Stimulated activated CD8-positive, alpha-beta memory T cell treated with anti-CD3 and anti-CD28 coated beads, Interleukin-2, amount 100 ng/mL, for 48 hours (primary cell): ENCODE measurements at places on chromosomes 12 and 14.

- DNase-seq, result no peak
Observed at GRCh38 chr12:54443446-54443845, 24.4 kb upstream of the ITGA5 start.

DNA sequence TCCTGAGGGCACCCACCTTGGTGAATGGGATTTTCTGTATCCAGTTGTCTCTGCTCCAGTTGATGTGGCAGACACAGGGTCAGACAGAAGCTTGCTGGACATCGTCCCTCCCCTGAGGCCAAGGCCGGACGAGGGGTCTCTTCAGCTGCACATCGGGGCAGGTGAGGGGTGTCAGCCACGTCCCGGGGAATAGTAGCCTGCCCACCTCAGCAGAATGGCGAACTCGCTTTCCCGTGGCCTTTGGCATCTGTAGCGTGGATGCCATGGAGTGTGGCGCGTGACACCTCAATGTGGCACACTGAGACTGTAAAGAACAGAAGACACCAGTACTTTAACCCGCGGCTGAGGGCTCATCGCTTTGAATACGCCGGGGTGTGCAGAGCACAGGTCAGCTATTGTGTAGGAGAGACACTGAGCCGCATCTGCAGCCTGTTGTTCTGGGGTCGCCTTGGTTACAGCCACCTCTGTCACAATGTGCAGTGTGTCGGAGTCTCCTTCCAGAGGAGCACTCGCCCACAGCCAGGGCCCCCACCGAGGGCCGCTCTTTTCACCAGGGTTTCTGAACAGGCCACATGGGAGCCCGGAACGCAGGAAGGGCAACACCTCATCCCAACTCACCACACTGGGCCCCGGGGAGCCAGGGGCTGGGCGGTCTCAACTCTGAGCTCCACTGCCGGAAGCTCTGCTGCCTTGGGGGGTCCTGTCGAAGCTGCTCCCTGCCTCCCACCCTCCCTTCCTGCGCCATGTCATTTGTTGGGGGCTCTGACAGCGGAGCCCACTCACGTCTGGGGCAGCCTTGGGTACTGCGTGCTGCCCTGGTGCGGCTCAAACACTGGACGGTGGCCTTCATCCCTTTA, 77.0 kb downstream of the ADGRD1 start:
- DNase-seq, result no peak

DNA sequence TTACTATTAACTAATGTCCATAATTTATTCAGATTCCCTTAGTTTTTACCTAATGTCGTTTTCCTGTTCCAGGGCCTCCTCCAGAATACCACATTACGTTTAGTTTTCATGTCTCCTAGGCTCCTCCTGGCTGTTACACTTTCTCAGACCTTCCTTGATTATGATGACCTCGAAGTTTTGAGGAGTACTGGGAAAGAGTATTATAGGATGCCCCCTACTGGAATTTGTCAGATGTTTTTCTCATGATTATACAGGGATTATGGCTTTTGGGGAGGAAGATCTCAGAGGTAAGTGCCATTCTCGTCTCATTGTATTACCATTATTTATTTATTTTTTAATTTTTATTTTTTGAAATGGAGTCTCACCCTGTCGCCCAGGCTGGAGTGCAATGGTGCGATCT, 17.7 kb upstream of the C1S start:
- no peak for DNase-seq

DNA sequence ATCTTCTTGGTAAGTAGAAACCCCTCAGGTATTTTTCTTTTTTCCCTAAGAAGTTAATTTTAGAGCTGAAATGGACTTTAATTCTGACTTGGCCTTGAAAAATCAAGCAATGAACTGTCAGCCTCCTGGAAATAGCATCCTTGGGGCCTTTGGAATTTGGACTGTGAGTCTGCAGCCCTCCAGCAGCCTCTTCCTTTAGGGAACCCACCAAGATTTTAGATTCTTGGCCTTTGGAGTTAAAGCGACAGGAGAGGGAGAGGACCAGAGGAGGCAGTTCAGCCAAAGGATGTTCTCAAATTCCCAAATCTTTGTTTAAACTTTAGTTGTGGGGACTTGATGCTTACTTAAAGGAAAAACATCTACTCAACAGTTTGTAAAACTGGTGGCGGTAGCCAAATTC, 288.6 kb downstream of the AACS start:
- DNase-seq, result no peak

DNA sequence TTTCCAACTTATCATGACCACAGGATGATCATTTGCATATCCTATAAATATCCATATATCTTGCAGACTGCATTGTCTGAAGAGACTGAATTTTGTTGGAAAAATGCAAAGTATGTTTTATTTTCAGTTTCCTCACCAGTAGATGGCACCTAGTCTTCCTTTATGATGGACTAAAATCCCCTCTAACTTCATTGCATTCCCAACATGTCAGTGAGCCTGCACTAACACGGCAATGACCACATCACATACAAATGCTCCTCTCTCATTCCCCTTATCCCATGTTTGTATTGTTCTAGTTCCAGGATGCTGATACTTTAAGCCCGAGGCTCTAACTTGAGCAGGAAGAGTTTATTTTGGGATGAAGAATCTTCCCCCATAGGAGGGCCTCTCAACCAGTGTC, 24.7 kb upstream of the MYBPC1 start:
- DNase-seq, result no peak

GRCh38 chr14:21668377-21668776, 5.2 kb downstream of the OR4E1 start:
- no peak for DNase-seq

GRCh38 chr12:99427104-99427503, 220.4 kb upstream of the GARIN6 start:
- DNase-seq, result no peak

DNA sequence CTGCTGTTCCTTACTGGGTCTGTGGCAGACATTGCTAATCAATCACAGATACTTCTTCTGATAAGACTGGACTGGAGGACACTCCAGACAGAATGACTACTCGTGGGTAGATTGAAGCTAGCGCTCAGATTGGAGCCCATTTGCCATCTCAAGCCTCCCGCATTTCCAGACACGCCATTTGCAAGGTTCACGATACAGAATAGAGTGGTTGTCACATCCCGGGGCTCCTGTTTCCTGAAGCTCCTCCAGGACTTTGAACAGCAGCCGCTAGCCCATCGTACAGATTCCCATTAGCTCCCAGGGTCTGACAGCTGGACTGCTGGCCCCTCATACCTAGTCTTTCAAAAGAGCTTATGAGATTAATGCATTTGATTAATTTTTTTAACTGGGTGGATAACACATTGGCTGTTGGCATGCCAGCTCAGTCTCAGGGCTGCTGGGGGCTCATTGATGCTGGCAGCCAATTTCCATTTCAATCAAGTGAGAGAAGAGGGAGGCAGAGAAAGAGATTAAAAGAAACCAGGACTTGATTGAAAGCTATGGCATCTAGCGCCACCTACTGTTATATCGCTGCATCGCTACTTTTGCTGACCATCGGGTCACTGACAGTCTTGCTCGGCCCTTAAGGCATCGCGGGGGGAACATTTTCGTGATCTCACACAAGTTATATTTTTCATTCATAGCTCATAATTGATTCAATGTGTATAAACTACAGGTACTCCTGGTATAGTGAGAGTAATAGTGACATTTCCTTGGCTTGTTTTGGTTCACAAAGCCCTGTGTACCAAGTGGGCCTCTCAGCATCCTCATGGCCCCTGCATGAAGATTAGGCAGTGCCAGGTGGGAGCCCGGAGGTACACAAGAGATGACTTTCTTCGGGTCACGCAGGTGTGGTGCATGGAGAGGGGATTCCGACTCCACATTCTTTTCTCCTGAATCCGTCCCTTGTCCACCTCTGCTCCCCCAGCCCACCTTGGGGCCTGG, 78.6 kb downstream of the CCDC60 start:
- DNase-seq, result peak; percentile 21

- peak; percentile 44 for DNase-seq
Observed at GRCh38 chr12:101773650-101774162, 34.4 kb upstream of the SYCP3 start.

DNA sequence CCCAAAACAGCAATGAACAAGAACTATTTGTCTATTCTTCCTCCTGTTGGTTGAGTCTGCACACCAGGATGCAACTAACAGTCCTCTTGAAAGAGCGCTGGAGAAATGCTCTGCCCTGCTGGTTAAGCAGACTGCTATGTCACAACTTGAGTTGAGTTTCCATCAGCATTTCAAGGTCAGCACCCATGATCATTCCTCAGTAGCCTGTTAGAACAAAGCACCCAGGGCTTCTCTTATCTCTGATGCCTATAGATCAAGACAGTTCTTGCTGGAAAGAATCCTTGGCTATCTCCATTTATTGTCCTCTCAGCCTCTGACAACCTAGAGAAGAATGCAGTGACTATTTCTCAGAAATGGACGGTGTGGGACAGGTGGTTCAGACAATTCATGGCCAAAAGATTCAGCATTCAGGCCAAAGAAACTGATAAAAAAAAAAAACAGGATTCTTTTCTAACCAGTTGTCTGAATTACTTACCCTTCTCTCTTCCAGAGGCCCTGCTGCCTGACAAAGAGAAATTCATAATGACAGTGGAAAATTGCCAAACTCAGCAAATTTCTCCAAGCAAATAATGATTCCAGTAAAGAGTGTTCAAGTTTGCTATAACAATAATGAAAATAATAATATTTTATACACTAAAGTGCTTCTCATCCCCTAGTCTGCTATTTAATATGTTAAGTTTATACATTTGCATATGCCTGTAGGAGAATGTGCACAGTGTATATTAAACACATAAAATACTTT, 306.7 kb downstream of the EMP1 start:
- DNase-seq, result no peak

DNA sequence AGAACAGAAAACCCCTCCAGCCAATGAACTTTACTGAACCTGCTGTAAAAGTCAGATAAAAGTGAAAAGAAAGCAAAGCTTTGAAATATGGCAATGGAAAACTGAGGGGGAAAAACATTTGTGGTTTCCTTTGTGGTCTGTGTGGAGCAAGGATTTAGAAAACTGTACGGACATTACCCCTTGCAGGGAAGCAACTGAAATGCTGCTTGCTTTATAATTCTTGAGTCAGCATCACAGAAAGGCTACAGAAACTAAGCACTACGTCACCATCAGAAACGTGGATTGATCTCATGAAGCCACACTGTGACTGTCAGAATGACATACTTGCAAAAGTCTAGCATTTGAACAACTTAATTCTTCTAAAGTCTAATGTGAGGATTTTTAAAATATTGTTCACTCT, 2.4 kb upstream of the KCNC2 start:
- DNase-seq, result no peak

DNA sequence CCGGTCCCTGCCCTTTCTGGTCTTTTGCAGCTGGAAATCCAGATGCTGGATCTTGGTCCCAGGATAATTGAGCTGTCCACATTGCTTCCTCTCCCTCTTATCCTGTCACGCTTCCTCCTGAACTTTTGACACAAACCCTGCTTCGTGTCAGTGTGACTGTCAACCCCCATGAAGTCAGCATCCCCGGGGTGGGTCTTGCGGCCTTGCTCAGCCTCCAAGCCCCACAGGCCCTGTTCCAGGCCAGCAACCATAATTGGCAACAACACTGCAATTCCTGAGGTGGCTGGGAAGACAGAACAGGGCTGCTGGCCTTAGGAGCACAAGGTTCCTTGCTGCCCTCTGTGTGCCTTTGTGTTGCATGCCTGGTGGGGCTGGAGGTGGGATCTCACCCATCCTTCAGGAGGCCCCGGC, 74.9 kb downstream of the NTF3 start:
- no peak for DNase-seq

- DNase-seq, result no peak
Observed at GRCh38 chr12:56315249-56315621, 553 bp downstream of the CNPY2 start.

GRCh38 chr12:3685830-3686229, 67.1 kb downstream of the CRACR2A start:
- no peak for DNase-seq

DNA sequence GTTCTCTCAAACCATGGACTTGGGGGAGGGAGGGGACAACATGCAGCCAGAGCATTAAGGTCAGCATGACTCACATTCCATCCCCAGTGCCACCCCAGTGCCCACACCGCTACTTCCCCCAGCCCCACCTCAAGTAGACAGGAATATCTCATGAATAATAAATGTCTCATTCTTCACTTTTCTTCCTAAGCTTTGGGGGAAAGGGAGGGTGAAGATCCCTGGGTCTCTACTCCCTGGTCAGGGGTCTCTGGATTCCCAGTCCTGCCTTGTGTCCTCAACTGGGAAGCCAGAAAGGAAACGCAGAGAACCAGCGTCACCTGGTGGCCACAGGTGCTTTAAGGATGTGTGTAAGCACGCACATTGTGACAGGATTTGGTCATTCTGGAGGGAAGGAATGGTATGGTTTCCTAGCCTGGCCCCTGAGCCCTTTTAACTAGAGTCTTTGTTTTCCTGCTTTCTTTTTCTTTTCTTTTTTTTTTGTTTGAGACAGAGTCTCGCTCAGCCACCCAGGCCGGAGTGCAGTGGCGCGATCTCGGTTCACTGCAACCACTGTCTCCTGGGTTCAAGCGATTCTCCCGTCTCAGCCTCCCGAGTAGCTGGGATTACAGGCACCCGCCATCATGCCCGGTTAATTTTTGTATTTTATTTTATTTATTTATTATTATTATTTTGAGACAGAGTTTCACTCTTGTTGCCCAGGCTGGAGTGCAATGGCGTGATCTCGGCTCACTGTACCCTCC, 3.4 kb downstream of the GPR84 start:
- peak; percentile 26 for DNase-seq

DNA sequence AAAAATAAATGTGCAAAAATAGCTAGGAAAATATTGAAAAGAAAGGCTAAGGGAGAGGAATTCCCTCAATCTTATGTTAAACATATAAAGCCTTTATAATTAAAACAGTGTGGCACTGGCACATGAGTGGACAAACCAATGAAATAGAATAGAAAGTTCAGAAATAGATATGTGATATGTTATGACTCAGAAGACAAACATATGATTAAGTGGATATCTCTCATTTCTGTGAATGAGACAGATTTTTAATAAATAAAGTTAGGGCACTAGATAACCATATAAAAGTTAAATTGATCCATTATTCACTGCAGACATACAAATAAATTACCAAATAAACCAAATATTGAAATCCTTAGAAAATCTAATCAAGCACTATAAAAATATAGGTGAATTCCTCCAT, 73.0 kb downstream of the ALG10B start:
- DNase-seq, result no peak

DNA sequence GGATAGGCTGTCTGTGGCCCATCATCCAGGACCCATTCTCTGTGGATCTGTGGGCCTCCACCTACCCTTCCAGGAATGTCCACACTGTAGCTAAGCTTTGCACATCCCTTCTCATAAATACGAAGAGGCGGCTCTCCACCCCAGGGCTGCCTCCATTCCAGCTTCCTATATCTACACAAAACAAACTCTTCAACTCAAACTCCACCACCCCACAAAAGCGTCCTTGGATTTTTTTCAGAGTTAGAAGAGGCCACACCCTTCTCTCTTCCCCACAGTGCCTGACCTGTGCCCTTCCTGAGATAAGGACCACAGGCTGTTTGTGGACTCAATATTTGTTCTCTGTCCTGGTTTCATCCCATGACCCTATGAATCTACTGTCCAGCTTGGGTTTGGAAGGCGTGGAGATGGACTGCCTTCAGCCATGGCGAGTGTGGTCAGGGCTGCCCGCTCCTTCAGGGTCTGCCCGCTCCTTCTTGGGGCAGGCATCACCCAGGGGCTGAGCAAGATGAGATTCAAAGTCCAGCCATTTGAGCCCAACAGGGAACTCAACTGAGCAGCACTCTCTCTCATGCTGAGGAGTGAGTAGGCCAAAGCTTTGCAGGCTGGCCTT, 13.0 kb upstream of the SERPINA12 start:
- no peak for DNase-seq
